ENCODE measurements at places on chromosomes 5 and 9.

DNA sequence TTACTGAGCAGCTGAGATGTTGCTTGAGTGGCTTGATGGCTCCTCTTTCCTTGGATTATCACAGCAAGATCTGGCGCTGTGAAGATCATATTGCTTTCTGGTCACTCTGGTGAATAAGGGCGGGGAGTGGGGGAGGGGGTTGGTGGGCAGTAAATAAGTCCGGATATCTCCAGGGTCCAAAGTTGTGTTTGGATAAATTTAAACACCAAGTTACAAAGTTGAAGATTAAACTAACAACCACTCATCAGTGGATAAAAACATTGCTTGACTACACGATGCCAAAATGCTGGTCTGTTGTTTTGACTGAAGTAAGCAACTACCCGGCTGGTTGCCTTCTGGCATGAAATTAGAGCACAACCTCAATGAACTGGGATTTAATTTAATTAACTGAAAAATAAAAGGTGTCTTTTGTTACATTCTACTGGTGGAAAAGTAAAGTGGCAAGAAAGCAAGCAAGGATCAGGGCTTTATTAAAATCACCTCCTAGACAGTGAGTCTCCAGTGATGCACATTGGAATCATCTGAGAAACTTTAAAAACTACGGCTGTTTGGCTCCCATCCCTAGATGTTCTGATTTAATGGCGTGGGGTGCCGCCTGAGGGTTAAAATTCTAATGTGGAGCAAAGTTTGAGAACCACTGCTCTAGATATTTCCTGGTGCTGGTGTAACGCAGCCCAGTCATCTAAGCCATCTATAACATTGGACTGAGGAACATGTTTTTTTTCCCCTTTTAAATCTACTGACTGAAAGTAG lies 86.7 kb upstream of the AGXT2 start:
- DNase-seq: no peak

GRCh38 chr9:5764130-5764868 lies 68.6 kb downstream of the ERMP1 start:
- no peak for DNase-seq

- no peak for DNase-seq
These were observed 45.7 kb upstream of the FANCC start for GRCh38 chr9:95363051-95363841.

- DNase-seq: no peak
These were observed 330.6 kb downstream of the ASTN2 start for GRCh38 chr9:117084221-117084620.

DNA sequence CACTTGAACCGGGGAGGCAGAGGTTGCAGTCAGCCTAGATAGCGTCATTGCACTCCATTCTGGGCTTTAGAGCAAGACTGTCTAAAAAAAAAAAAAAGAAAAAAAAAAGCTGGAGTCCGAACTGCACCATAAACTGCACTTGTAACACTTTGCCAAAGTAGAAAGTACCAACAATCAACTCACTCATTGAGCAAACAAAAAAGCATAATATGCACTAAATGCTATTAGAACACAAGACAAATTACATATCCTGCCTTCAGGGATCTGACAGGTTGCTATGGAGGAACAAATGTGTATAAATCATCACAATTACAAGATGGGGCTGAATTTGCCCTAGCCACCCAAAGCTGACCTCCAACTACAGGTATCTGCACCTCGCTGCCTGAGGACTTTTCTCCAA lies 27.9 kb downstream of the GNAQ start:
- DNase-seq: no peak

DNA sequence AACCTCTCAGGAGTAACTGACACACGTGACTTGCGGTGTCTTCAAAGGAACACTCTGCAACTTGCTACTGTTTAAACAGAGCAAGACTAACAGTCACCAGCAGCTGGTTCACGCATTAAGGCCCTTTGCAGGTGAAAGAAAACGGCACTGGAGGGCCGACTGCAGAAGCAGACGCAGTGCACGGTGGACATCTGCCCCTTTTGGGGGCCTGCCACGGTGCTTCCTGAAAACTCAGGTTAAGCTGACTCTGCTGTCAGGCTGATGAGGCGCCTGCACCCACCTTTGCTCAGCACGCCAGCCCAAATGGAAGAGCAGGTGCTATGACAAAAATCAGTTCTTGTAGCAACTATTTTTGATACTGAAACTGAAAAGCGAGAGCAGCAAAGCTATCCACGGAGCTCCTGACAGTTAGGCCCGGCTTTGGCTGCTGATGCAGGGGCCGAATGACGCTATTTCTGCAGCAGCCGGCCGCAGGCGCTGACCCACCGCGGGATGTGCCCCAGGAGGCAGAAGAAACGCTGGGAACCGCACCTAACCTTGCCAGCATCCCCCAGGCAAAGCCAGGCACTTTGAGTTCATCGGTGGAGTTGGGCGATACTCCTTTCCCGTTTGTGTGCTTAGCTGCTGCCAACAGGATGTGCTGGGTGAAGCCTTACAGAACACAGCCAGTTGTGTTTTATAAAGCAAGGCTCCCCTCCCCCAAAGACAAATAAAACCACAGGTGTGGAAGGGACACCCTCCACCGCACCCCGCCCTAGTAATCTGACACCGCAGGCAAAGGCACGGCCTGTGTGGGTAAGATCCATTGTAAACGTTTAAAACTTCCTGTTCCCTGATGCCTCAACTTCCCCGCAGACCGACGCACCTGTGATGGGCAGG lies 21.1 kb upstream of the TERT start:
- peak; percentile 77 for DNase-seq

GRCh38 chr5:60633341-60633740 lies 66.6 kb downstream of the DEPDC1B start:
- DNase-seq: no peak

- peak; percentile 52 for DNase-seq
These were observed 17.1 kb downstream of the MTREX start for GRCh38 chr5:55324815-55325418.

GRCh38 chr5:101424530-101425175 lies 521.6 kb upstream of the ST8SIA4 start:
- DNase-seq: no peak

DNA sequence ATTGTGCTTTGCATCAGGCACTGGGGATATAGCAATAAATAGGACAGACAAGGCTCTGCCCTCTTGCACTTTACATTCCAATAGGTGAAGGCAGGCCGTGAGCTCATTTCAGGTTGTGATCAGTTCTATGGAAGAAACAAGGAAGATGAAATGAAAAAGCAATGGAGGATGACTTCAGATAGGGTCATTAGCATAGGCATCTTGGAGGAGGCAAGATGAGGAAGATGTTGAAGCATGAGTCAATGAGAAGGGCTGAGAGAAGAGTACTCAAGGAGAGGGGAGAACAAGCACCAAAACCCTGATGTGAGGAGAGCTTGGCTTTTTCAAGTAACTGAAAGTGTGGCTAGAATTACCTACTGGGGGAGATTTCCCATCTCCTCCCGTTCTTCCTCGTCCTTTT lies 5.0 kb upstream of the SPARC start:
- DNase-seq: no peak

- DNase-seq: no peak
These were observed 9.2 kb downstream of the GALNT10 start for GRCh38 chr5:154199671-154200220.

GRCh38 chr9:73093740-73094379 lies 57.8 kb upstream of the ANXA1 start:
- DNase-seq: no peak

- no peak for DNase-seq
These were observed 52.6 kb upstream of the TCERG1 start for GRCh38 chr5:146394486-146394885.

- no peak for DNase-seq
These were observed 218.6 kb downstream of the FBXL7 start for GRCh38 chr5:15718421-15719179.

DNA sequence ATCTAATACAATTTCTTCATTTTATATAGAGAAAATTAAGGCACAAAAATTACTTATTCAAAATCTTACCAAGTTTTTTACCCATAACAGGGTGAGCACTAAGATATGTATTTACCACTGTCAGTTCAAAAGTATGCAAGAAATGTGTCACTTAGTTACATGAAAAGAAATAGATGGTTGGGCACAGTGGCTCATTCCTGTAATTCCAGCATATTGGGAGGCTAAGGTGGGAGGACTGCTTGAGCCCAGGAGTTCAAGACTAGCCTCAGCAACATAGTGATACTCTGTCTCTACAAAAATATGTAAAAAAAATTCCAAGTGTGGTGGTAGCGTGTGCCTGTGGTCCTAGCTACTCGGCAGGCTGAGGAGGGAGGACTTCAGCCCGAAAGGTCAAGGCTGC lies 19.4 kb downstream of the YIPF5 start:
- no peak for DNase-seq

DNA sequence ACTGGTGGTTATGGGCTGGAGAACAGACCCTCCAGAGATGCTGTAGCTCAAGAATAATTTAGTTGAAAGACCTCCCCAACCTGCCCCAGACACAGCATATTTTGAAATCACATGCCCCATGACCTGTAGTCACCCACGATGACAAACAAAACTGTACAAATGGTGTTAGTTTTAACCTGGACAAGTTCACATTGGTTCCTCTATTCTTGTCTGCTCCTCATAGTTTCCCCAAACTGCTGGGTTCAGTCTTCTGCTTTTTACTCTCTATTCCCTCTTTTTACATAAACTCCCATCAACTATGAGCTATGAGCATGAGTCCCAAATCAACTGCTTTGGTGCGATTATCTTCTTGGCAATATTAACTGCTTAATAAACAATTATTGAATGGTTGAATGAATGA lies 365.3 kb upstream of the CLINT1 start:
- DNase-seq: no peak

DNA sequence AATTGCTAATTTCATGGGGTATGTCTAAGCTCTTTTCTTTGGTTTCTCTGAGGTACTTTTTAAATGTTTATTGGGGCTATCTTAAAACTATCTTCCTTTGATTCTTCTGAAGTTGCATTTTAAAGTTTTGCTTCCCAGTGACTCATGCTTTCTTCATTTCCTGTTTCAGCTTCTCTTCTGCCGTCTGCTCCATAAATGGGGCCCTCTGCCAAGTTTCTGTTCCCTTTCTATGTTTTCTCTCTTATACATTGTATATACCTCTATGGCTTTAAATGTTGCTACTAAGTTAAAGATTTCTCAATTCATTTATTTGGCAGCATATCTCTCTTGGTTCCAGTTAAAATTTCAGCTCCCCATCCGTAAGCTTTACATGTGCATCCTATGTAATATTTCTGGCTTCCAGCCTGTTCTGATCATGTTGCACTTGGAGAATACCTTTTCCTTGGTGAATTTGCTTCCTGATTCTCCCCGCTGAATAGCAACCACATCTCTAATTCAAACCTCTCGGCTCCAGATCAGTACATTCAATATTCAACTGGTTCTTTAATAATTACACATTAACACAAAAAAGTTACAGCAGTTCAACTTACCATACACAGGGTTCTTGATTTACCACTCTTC lies 125.3 kb downstream of the ST8SIA4 start:
- DNase-seq: peak; percentile 17

- DNase-seq: no peak
These were observed 136.1 kb downstream of the MACIR start for GRCh38 chr5:103394676-103395075.

DNA sequence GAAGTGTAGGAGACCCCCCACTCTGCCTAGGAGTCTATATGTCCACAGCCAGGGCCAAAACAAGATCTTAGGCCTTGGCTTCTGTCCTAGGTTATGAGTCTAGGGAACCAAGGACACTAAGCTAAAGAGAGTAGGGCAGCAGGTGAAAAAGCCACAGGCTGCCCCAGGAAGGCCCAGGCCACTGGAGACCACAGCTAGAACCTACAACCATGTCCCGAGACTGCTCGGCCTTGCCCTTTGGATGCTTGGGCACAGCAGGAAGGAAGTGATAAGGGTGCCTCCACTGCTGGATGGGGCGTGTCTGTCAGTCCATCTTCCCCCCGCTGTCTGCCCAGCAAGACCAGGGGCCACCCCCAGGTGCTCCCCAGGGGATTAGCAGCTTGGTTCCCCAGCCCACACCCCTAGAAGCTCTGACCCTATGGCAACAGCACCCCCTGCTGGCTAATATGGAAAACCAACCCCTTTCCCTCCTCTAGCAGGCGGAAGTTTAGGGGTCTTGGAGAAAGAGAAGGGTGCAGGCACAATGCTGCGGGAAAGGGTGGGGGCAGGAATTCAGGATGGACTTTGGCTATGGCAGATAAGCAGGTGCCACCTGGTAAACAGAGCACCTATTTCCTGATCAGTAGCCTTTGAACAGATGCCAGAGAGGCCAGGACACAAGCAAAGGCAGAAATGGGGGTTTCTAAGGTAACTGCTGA lies 10.5 kb upstream of the IRF1 start:
- DNase-seq: peak; percentile 82

All from CD4-positive, alpha-beta T cell treated with Interleukin-21 for 1 hour (primary cell).